ENCODE measurements at places on chromosomes 12 and 14.
A peak's percentile ranks its signal among the peaks of the same experiment; 100 is the strongest.

DNA sequence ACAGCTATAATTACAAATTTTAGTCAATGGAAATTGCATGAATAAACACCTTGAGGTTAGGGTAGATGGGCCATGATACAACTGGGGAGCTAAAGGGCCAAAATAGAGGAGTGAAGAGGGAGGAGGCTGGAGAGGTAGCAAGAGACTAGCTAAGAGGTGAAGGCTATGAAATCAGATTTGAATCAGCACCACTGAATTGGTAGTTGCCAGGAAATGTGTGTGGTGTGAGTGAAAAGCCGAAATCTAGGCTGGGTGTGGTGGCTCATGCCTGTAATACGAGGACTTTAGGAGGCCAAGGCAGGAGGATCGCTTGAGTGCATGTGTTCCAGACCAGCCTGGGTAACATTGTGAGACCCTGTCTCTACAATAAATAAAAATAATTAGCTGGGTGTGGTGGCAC lies 22.7 kb downstream of the YY1 start:
- DNase-seq, result no peak

DNA sequence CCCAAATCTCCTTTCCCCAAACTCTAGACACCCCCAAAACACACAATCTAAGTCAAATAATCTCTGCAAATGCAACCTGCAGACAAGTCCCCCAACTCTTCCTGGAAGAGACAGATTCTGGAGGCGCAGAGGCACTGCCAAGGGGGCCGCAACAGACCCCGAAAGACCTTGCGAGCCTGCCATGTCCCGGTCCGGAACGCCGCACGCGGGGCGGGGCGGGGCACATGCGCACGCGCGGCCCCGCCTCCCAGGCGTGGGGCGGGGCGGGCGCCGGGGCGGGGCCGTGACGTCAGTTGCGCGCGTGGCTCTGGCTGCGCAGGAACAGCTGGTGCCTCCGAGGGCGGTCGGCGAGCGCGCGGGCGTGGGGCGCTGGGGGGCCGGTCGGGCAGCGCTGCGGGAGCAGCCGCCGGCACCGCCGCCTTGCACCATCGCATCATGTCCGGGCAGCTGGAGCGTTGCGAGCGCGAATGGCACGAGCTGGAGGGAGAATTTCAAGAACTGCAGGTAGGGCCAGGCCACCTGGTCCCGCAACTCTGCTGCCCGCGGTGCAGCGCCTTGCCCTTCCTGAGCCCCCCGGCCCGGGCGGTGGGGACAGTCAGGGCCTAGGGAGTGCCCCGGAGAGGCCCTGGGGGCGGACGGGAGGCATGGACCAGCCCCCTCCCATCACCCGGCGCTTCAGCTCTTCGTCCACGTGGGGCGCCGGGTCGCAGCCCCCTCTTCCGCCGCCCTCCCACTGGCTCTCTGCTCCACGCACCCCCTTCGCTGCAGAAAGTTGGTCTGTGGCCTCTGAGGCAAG lies at the start of gene TMEM120B:
TMEM120B (plus strand) TSS at position 292 of the 796 bp plus-strand sequence; CDS start at position 436, 144 bp downstream.
- no peak for DNase-seq

DNA sequence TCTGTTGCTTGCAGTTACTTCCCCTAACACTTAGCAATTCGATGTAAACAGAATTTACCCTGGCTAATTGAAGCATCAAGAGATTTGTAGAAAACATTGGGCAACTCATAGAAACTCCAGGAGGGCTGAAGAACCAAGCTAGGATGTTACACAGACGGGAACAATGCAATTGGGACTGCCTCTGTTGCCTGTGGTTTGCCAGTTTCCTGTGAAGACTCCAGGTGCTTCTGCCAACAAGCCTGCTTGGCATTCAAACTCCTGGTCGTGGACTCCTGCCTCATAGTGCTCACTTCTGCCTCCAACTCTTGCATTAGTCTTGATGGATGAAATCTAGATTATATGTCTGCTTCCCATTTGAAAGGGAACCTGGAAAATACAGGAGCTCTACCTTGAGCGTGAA lies 246.0 kb downstream of the BMP4 start:
- DNase-seq, result no peak

- no peak for DNase-seq
Observed at GRCh38 chr12:100476013-100476751, 2.5 kb downstream of the NR1H4 start.

- no peak for DNase-seq
Observed at GRCh38 chr12:16560273-16560672, 45.7 kb downstream of the LMO3 start.

DNA sequence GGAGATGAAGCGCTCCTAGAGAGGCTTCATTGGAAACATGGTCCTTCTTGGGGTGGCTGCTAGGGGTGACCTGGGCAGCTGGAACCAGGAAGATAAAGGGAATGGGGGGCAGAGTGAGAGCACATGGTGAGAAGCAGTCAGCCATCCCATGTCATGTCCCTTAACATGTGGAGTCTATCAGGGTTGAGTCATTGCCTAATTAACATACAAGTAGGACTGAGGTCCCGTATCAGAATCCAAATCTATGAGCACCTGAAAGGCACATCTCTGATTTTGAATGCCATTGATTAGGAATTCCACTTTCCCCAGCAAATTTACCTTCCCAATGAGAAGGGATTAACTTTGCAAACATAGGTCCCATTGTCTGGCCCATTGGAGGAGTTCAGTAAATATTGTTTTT lies 20.3 kb upstream of the PPP1R1A start:
- no peak for DNase-seq

DNA sequence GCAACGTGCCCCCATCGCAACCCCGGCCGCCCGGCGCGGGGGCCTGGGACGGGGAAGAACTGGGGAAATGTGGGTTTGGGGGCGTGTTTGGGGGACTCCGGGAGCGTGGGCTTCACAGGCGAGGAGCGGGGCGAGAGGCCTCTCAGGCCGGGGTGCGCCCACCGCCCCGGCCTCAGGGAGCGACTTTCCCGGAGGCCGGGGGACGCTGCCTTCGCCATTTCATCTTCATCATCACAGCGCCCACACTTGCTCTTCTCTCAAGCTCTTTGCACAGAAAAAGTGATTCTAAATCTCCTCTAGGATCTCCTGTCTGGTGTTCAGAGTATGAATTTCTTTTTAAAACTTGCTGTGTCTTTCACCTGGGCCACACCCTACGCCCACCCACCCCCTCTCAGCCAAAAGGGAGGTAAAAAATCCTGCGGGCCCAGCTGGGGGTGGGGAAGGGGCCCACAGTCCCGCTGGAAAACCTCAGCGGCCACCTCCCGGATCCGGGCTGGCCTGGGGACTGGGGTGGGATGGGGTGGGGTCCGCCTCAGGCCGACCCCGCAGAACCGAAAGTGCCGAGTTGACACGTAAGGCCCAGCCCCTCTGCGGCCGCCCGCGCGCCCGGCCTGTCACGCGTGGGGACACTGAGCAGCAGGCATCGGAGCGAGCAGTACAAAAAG lies 7.4 kb downstream of the CDKN1B start:
- DNase-seq, result no peak

DNA sequence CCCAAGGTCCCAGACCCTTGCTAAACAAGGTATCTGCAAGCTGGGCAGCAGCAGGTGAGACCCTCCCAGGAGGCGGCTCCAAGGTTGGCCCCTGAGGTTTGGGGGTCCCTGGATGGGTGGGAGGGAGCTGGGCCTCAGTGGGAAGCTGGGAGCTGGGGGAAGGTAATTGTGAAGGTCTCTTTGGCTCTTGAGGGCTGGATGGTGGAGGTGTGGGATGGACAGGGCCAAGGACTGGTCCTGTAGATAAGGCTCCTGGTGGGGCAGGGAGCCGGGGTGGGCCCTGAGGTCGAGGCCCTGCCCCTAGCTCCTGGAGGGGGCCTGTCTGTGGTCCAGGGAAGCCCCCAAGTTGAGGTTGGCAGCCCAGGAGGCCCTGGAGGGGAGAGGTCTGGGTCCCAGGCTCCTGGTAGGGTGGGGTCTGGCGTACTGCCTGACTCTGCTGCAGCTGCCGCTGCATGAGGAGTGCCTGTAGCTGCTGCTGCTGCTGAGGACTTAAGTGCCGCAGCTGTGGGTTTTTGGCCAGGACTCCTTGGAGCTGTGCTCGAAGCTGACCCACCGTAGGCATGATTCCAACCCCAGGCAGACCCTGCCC lies 13.1 kb upstream of the PRKAG1 start:
- DNase-seq, result no peak

- DNase-seq, result no peak
Observed at GRCh38 chr12:14827043-14827442, 13.1 kb upstream of the SMCO3 start.

- DNase-seq, result no peak
Observed at GRCh38 chr12:98909746-98910145, 264.7 kb downstream of the APAF1 start.

DNA sequence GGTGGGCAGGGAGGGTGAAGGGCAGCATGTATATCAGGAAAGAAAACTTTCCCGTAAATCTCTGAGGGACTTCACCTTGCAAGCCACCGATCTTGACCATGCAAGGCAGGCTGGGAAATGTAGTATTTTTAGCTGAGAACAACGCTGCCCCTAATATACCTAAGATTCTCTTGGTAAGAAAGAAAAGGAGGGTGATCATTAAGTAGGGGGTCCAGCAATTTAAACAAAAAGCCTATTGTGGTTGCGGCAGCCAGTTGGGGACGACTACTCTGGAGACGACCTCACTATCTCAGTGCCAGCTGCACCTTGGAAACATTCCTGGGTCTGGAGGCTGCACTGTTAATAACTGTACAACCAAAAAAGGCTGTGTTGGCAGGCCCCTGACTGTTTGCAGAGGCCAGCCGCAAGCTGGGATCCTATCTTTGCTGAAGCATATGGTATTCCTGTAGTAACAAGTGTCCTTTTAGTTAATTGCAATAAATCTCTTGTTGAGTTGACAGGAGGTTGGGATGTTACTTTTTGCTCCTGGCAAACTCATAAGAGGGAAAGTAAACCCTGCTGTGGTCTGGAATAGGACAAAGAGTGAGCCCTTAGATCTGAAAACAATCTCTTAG lies 6.4 kb downstream of the APOLD1 start:
- DNase-seq, result no peak

DNA sequence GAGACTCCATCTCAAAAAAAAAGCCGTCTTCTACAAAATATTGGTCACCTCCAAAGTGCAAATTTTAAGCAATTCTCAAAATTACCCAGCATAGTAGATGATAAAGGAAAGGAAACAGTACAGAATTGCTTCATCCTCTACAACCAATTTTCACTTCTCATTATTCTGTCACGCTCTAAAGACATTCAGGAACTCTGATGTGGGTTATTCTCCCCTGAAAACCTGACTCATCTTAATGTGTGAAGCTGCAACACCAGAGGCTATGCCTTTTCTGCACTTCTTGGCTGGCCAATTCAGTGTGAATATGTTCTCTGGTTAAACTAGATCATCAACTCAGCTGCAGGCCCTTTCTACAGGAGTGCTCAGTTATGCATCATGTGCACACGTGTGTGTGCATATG lies 11.0 kb downstream of the PTGER2 start:
- DNase-seq, result peak; percentile 56

GRCh38 chr12:46803517-46803916 lies 22.3 kb downstream of the SLC38A4 start:
- DNase-seq, result no peak
